ENCODE measurements at places on chromosomes 11 and 22. TPM values are rescaled to one million over a fixed set of nuclear protein-coding genes. Genes with fewer than 3 reads are reported as not detected.
A peak's percentile ranks its signal among the peaks of the same experiment; 100 is the strongest.

- no peaks in the 10 kb centered on the region for H3K36me3 ChIP-seq
- DNase-seq = no peak
- H3K27ac ChIP-seq = no peak overlapping the region
- no peak overlapping the region for H3K4me3 ChIP-seq
- H3K4me1 ChIP-seq = no peaks in the 10 kb centered on the region
Observed at GRCh38 chr22:35950262-35950661, 78.4 kb downstream of the RBFOX2 start.

DNA sequence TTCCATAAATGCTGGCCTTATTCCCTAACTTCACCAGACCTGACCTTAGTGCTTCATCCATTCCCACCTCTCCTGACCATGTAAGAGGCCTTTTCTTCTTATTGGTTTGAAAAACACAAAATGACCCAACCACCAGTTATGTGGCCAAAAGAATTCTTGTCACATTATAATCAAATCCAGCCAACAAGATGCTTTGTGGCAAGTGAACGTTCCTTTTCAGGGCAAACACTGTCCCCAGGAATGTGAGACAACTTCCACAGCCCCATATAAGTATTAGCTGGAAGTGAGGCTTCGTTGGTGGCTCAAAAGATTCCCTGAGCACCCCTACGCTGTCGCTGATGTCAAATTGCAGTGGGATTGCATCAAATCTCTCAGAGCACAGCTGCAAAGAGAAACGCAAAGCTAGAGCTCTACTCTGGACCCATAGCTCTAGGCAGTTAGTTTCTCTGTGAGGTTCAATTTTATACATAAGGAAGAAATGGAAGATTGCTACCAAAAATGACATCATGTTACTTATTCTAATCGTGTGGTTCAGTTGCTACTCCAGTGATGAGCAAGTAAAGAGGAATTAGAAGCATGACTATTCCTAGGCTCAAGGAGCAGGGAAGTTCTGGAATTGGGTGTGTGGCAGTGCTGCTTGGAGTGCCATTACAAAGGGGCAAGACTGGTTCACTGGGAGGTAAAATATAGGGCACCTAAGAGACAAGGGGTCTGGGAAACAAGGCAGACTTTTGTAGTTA, 26.1 kb downstream of the GLYATL1 start:
- no peak for DNase-seq
- no peak overlapping the region for H3K27ac ChIP-seq
- no peaks in the 10 kb centered on the region for H3K4me1 ChIP-seq
- no peaks in the 10 kb centered on the region for H3K27me3 ChIP-seq

DNA sequence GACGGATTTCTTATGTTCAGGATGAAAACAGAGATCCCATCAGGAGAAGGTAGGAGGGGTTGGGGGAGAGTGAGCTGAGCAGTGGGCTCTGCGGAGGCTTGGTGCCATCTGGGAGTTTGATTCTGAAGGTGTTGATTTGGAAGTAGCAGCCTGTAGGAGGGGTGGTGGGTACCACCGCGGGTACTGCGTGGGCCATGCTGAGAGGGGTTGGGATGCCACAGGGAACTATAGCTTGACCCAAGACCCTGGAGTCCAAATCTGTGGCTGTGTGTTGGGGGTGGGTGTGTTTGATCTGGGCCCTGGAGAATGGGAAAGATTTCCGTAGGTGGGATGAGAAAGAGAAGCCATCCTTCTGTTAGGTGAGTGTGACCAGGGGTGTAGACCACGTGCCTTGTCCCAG, 5.0 kb downstream of the INCENP start:
- peaks cover 50% of the 10 kb centered on the region for H3K36me3 ChIP-seq
- H3K27me3 ChIP-seq = no peaks in the 10 kb centered on the region
- no peak for DNase-seq

- H3K27me3 ChIP-seq = no peaks in the 10 kb centered on the region
- H3K4me1 ChIP-seq = no peaks in the 10 kb centered on the region
- no peak for DNase-seq
Observed at GRCh38 chr11:41660585-41660984, 201.1 kb upstream of the LRRC4C start.

DNA sequence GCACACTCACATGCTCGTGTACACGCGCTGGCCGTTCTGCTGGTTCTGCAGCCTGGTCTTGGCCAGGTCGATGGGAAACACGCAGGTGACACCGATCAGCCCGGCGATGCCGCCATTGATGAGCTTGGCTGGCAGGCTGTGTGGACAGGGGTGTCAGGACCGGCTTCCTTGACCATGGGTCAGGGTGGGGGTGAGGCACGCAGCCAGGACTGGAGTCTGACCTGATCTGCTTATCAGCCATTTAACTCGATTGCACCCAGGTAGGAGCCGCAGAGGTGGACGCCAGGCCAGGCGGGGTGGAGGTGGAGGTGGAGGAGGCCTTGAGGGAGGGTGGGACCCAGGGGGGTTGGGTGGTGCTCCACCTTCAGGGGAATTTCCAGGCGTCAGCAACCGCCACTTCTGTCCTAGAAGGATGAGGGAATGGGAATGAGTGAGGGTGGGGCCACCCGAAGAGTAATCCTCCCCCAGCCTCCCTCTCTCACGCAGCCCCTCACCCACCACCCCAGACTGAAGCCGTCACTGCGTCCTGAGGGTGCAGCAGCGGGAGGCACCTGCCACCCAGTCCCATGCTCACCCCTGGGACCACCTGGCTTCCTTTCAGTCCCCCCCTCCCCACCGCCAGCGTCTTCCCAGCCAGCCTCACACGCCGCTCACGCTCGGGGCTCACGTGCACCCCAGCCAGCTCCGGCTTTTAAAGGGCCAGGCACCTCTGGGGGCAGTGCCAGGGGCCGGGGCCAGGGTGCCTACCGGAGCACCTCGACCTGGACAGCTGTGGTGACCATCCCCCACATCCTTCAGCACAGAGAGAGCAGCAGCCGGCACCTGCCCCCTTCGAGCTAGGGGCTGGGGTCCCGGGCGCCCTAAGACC, 3.1 kb downstream of the SLC25A22 start:
- DNase-seq = no peak
- no peaks in the 10 kb centered on the region for H3K27me3 ChIP-seq
- H3K27ac ChIP-seq = no peak overlapping the region
- H3K4me1 ChIP-seq = peaks cover 33% of the 10 kb centered on the region
- no peak overlapping the region for H3K4me3 ChIP-seq

DNA sequence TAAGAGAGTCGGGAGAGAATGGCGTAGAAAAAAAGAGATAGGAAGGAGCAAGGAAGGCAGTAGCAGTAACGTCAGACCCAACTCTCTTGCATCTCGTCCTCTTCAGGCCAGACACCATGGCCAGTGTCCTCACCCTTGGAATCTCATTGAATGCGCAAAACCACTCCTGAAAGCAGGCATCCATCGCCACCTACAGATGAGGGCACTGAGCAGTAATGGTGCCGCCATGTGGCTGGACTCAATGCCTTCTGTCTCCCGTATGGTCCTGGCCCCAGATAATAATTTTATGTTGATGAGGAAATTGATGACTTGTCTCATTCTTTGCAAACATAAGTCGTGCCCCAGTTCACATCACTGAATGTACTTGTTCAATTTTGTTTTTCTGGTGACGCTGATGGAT, 17.8 kb upstream of the ALX4 start:
- no peaks in the 10 kb centered on the region for H3K36me3 ChIP-seq
- no peak overlapping the region for H3K4me3 ChIP-seq
- DNase-seq = no peak

DNA sequence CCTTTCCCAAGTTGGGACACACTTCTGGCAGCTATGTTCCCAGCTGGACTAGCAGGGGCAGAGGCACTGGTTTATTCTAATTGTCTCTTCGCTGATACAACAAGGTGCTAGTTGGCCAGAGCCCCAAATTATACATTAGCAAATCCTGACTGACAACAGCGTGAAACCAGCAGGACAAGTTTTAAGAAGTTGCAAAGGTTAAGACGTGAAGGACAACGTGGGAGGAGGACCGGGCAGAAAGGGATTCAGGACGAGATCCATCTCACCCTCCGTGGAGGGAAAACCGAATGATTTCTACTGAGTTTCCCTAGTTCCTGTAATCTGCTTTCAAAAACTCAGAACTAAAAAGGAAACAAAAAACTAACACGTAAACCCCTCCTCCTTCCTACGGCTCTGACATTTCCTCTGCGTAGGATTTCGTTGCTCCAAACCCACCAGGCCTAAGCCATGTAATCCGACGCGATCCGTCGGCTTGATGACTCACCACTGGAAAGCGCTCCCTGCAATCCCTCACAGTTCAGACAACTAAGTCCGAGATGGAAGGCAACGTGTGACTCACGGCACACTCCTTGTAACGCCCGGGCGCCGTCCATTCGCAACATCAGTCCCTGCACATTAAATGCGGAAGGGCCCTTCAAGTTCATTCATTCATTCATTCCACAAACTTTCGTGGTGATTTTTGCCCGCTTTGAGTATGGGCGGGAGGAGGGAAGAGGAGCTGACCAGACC, 703 bp downstream of the POGLUT3 start:
- DNase-seq = peak; percentile 99
- H3K36me3 ChIP-seq = no peaks in the 10 kb centered on the region
- H3K27ac ChIP-seq = peak overlapping the region; percentile 94
- no peaks in the 10 kb centered on the region for H3K27me3 ChIP-seq

GRCh38 chr11:117419482-117420142, 92.0 kb downstream of the CEP164 start:
- H3K4me1 ChIP-seq = no peaks in the 10 kb centered on the region
- DNase-seq = no peak
- no peaks in the 10 kb centered on the region for H3K36me3 ChIP-seq
- H3K4me3 ChIP-seq = no peak overlapping the region

DNA sequence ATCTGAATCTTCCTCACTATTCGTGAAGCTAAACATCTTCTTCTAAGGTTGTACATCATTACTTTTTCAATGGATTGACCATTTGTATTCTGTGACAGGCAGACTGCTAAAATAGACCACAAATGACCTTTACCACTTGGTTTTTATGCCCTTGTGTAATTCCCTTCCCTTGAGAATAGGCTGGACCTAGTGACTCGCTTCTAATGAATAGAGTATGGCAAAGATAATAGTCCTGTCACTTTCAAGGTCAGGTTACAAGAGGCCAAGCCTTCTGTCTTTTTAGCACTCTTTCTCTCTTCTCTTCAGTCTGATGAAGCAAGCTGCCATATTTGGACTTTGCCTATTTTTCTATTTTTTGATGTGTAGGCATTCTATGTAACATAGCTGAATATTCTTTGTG, 492.9 kb downstream of the SOX6 start:
- no peaks in the 10 kb centered on the region for H3K36me3 ChIP-seq
- H3K27ac ChIP-seq = no peak overlapping the region
- no peak for DNase-seq
- no peaks in the 10 kb centered on the region for H3K27me3 ChIP-seq

DNA sequence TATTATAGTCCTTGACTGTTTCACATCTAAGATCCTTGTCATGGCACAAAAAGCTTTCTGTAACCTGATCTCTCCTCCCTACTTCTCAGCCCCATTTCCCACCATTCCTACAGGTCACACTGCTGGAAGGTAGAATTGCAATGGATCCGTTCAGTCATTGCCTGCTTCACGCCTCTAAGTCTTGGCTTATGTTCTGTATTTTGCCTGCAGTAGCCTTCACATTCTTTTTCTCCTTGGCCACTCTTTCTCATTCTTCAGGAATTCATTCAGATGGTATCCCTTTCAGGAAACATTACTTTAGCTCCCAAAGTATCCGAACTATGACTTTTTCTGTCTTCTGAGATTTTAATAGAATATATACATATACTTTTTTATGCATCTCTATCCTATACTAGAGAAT, 731.5 kb downstream of the NTM start:
- no peaks in the 10 kb centered on the region for H3K27me3 ChIP-seq
- H3K27ac ChIP-seq = no peak overlapping the region
- no peak for DNase-seq
- H3K4me1 ChIP-seq = peaks cover 14% of the 10 kb centered on the region
- H3K36me3 ChIP-seq = no peaks in the 10 kb centered on the region
- H3K4me3 ChIP-seq = no peak overlapping the region

- no peaks in the 10 kb centered on the region for H3K27me3 ChIP-seq
- H3K36me3 ChIP-seq = no peaks in the 10 kb centered on the region
- no peaks in the 10 kb centered on the region for H3K4me1 ChIP-seq
- no peak overlapping the region for H3K4me3 ChIP-seq
Observed at GRCh38 chr22:46445771-46446420, 91.5 kb downstream of the CELSR1 start.

DNA sequence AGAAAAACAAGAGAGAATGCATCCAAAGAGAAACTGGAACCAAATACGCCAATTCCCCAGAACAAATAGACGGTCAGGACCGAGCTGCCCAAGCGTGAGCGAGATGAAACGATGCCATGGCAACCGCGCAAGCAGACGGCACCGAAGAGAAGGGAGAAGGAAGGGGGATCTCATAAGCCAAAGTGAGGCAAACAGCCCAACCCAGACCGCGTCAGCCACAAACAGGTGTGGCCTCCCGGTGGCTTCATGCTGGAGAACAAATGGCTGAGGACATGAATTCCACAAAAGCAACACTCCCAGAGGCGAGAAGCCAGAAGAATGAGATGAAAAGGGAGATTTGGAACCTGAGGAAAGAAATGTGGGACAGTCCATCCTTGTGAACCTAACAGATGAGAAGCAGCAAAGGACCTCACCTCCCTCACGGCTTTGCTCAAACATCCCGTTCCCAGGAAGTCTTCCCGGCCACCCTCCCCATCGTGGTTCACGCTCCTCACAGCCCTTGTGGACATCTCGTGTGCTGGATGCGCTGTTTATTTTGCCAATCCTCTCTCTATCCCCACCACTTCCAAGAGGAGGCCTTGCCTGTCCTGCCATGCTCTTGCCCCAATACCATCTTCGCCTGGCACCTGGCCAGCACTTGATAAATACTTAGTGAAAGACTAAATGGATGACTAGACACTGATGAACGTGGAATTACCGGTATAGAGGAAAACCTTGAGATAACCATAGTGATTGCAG, 89.1 kb upstream of the RTL6 start:
- no peak overlapping the region for H3K4me3 ChIP-seq
- H3K27ac ChIP-seq = no peak overlapping the region
- H3K27me3 ChIP-seq = no peaks in the 10 kb centered on the region

GRCh38 chr11:59787816-59788215, 22.8 kb downstream of the MRPL16 start:
- H3K4me3 ChIP-seq = no peak overlapping the region
- DNase-seq = no peak
- H3K27ac ChIP-seq = no peak overlapping the region

GRCh38 chr11:24833573-24833972, 336.7 kb downstream of the LUZP2 start:
- H3K36me3 ChIP-seq = no peaks in the 10 kb centered on the region
- no peaks in the 10 kb centered on the region for H3K27me3 ChIP-seq

GRCh38 chr22:39229075-39229474, 15.7 kb downstream of the PDGFB start:
- DNase-seq = no peak
- H3K4me3 ChIP-seq = no peak overlapping the region
- H3K27ac ChIP-seq = no peak overlapping the region

- H3K27me3 ChIP-seq = no peaks in the 10 kb centered on the region
- no peaks in the 10 kb centered on the region for H3K4me1 ChIP-seq
- no peak overlapping the region for H3K27ac ChIP-seq
- no peak for DNase-seq
- no peak overlapping the region for H3K4me3 ChIP-seq
Observed at GRCh38 chr11:130932086-130932712, 15.9 kb upstream of the SNX19 start.

Gene APOA1
- polyA plus RNA-seq = not detected

Gene KDM4E
- not detected for polyA plus RNA-seq

Gene FAT3
- not detected for polyA plus RNA-seq

Gene MPPED2
- 0.52 TPM for polyA plus RNA-seq

Gene OR8G1
- not detected for polyA plus RNA-seq

Gene VWCE
- polyA plus RNA-seq = not detected

Gene IFTAP
- polyA plus RNA-seq = 13.9 TPM

Gene FADD
- polyA plus RNA-seq = 7.7 TPM

Gene FJX1
- 0.05 TPM for polyA plus RNA-seq
